SJSA1 (cell line): ENCODE measurements at places on chromosomes 6 and 20.

GRCh38 chr6:3117912-3118352, 579 bp upstream of the BPHL start:
- DNase-seq = no peak

- DNase-seq = no peak
Measured at GRCh38 chr6:36499918-36500317, 47.4 kb downstream of the STK38 start.

- DNase-seq = no peak
Measured at GRCh38 chr6:52620055-52620905, 43.4 kb upstream of the TRAM2 start.

- no peak for DNase-seq
Measured at GRCh38 chr20:41234041-41234440, 83.5 kb downstream of the ZHX3 start.

DNA sequence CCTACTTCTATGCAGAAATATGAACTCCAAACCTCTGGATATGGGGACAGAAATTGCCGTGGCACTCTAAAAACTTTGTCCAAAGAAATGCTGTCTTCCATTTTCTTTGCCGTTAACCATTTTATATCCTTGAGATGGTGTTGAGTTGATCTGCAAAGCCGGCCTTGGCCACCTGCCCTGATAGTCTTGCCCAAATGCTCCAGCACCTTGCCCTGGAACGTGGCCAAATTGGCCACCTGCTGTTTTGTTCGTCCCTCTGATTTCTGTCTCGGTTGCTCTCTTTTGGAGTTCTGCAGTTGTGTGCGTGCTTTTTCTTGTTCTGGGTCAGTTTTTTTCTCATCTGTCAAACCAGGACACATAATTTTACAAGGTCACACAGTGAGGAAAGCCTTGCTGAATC, 239.7 kb upstream of the GMDS start:
- no peak for DNase-seq

- no peak for DNase-seq
Measured at GRCh38 chr6:97850458-97851212, 567.6 kb upstream of the MMS22L start.
